Dermis microvascular lymphatic vessel endothelial cell (primary cell): ENCODE measurements at places on chromosomes 6 and 20. TPM values are rescaled to one million over a fixed set of nuclear protein-coding genes. Genes with fewer than 3 reads are reported as not detected.

- DNase-seq = no peak
Measured at GRCh38 chr6:104858642-104859041, 1.1 kb downstream of the HACE1 start.

GRCh38 chr6:412146-412886, 20.8 kb downstream of the IRF4 start:
- no peak for DNase-seq

DNA sequence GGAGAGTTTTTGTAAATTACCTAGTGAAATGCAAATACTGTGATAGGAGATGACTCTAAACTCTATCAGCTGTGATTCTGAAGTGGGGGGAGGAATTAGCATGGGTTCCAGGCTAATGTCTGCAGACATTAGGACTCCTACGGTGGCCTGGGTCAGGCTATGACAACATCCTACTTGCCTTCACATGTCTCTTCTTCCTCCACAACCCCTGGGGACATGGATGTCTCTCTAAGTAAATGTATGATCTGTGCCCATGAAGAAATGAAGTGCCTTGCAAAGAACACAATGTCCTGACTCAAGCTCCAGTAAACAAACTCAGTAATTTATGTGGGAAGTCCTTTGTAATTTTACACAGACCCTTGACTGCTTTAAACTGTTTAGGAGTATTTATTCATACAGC, 165.8 kb upstream of the EEF1E1 start:
- no peak for DNase-seq

DNA sequence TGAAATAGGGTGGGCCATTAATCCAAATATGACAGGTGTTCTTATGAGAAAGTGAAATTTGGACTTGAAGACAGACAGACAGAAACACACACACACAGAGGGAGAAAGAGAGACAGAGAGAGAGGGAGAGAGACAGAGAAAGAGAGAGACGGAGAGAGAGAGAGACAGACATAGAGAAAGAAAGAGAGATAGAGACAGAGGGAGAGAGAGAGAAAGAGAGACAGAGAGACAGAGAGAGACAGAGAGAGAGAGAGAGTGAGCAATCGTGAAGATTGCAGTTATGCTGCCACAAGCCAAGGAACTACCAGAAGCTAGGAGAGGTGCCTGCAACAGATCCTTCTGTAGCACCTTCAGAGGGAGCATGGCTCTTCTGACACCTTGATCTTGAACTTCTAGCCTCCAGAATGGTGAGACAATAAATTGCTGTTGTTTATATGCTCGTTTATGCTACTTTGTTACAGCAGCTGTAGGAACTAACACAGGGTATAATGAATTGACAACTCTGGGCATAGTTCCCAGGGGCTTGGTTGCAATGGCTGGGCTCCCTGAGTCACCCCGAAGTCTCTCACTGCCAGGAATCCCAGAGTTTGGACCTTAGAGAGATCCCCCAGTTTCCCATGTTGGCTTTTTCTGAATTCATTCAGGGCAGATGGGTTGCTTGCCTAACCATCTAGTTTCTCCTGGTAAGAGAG, 44.7 kb upstream of the ECI2 start:
- no peak for DNase-seq

DNA sequence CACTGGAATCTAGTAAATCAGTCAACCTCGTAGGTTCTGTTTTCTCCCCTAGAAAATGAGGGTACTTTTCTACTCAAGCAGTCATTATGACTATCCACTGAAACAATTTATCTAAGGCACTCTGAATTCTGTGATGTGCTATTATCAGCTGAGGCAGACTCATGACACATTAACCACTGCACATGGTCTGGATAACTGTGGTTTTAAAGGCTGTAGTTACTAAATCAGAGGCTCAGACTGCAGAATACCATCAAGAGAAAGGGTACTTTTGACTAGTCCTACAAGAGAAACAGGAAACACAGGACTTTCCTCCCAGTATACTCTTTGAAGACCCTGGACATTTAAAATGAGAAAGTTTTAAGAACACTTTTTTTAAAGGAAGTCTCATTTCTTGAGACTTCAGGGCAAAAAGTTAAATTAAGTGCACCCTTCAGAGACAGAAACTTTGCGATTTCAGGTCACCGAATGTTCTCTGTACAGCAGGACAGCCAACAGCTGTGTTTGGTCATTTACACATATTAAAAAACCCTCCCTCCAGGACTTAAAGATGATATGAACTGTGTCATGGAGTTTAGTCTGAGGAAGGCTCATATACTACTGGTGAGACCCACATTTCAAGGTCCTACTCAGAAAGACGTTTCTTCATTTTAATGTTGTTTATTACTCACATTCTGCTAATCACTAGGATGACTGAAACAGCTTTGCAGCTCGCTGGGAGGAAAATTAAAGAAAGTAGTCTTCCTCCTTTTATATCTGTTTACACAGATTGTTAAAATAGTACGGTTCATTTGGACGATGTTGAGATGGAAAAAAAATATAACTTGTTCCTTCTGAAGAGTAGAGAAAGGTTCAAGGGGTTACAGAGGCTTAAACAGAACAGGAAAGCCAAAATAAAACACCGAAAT, 19.9 kb downstream of the ATXN1 start:
- no peak for DNase-seq

DNA sequence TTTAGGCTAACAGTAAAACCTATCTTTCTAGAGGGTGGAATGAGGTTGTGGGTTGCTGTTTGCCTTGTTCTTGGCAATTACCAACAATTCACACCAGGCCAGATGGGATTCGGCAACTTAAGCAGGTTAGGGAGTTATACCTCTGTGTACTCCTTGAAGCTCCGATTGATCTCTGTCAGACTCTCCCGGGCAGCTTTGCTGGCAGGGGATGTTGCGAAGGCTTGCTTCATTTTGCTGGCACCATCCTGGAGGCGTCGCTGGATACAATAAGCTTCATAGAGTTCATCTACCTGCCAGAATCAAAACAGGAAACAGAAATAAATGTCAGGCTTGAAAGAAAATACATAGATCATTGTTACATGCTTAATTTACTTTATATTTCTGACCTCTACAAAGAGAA, 66.4 kb upstream of the ARMH2 start:
- DNase-seq = no peak

DNA sequence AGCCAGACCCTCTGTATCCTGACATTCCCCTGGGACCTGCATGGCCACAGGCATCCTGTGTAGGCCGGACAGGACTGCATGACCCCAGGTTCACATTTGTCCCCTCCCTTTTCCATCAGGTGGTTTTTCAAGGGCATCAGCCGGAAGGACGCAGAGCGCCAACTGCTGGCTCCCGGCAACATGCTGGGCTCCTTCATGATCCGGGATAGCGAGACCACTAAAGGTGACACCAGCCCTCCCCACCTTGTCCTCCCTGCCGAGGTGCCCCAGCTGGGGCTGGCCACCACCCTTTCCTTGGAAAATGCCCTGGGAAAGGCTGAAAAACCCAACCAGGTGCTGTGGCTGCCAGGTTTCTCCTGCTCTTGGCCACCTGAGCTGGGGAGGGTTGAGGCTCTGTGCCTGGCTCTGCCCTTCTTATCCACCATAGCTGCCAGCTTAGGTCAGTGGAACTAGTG, 27.6 kb downstream of the HCK start:
- DNase-seq = no peak

DNA sequence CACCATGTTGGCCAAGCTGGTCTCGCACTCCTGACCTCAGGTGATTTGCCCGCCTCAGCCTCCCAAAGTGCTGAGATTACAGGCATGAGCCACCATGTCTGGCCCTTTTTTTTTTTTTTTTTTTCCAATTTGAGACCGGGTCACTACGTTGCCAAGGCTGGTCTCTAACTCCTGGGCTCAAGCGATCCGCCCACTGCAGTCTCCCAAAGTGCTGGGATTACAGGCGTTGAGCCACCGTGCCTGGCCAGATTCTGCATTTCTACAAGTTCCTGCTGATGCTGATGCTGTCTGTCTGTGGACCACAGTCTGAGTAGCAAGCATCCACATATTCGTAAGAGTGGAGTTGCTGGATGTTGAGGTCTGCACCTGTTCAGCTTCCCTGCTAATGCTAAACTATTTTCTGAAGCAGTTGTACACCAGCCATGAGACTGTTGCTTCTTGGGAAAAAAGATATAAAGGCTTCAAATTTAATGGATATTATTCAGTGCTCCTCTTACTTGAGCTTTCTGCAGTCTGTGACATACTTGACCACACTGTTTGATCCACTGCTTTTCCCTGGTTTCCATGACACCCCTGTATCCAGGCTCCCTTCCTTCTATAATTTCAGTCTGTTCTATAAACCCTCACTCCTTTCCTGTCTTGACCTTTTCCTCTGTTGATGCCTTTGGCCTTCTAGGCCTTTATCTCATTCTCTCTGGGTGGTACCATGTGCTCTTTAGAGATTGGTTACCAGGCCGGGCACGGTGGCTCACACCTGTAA, 10.1 kb upstream of the ZBTB12 start:
- DNase-seq = no peak

GRCh38 chr6:157996918-157997702, 15.4 kb downstream of the SYNJ2 start:
- DNase-seq = no peak

GRCh38 chr20:62425281-62426058, 1.9 kb downstream of the RBBP8NL start:
- no peak for DNase-seq

DNA sequence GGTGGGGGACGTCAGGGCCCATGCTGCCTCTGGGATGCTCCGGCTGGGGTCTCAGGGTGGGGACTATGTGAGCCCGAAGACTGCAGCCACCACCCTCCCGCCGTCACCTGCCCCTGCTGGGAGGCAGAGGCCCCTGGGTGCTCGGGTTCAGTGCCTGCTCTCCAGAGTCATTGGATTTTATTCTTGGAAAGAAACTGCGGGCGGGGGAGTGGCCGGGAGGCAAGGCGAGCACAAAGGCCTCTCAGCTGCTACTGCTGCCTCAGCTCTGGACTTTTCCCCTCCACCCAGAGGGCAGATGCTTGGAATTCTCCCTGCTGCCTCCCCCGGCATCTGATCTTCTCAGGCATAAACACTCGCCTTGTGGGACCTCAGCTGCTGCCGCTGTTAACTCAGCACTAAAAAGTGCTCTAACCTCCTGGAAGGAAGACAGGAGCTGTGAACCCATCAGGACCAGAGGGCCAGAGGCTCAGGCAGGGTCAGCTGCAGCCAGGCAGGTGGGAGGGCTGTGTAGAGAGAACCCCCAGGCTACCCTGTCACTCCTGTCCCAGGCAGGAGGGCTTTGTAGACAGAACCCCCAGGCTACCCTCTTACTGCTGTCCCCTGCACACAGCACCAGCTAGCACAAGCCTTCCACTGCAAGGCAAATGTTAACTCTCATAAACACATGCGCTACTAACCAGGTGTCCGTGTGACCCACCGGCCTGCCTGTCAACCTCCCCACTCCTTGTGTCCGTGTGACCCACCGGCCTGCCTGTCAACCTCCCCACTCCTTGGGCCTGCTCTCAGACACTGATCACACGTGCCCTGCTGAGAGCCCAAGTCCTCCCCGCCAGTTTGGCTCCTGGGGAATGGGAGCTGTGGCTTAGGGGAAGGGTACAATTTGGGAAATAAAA, 9.4 kb upstream of the FRMD1 start:
- DNase-seq = no peak

DNA sequence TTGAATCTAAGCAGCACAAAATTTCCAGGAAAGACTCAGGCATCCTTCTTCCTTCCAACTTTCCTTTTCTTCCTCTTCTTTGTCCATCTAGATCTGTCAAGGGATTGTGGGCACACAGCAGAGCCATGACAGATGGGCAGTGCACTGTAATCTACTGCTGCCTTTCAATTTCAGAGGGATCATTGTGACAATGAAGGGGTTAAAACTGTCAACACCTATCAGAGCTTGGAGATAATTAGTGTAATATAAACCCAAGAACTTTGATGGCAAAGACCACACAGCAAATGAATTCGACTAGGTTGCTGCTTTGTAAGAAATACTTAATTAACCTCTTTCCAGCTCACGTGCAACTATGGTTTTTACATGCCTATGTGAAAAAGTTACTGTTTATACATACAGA, 55.0 kb downstream of the SAMD5 start:
- DNase-seq = no peak

DNA sequence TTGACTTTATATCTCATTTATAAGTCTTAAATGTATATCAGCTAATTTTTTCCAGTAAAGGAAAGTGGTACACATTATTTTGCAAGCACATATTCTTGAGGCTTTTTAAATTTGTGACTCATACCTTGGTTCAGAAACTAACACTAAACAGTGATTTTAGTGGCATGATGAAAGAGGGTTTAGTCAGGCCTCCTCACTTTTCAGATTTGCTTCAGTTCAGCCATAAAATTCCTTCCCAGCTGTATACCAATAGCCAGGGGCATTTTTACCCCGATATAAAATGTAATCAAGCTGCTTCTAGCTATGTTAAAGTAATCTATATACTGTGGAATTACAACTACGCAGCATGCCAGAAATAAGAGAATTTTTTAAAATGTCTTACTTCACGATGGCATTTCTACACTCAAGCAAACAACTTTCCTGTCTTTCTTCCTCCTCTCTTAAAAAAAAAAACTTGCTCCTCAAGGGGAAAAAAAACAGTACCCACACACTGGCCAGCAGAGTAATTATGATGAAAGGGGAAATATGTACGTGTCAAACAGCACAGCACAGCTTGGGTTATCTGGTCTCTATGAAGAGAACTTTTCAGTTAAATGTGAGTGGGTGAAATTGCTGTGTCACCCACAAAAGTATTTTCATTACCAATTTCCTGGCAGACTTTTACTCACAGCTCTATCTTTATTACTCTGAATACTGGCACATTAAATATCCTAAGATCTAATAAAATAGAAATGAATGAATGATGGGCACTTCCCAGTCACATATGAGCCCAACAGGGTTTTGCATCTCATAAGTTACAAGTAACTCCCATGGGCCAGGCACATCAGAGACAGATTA, 244.8 kb upstream of the TENT5A start:
- no peak for DNase-seq

- DNase-seq = no peak
Measured at GRCh38 chr6:19833947-19834346, 3.2 kb upstream of the ID4 start.

DNA sequence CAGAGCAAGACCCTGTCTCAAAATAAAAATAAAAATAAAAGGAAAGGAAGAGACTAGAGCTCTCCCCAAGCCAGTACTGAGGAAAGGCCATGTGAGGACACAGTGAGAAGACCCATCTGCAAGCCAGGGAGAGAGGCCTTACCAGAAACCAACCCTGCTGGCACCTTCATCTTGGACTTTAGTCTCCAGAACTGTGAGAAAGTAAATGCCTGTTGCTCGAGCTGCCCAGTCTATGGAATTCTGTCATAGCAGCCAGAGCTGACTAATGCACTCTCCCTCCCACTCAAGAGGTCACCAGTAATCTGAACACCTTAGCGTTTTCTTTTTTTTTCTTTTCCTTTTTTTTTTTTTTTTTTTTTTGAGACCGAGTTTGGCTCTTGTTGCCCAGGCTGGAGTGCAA, 7.3 kb upstream of the PRPH2 start:
- DNase-seq = no peak

The ZNF311 gene
- total RNA-seq = under 0.01 and 0.13 TPM in 2 replicates

The SIGLEC1 gene
- total RNA-seq = not detected in 2 replicates

The SLC35B3 gene
- 13.1 and 15.2 TPM in 2 replicates for total RNA-seq

The MROH8 gene
- total RNA-seq = 0.64 and 1.6 TPM in 2 replicates

The POM121L2 gene
- not detected in 2 replicates for total RNA-seq

The APOBEC2 gene
- total RNA-seq = not detected in 2 replicates

The PRPF6 gene
- 40.6 and 49.0 TPM in 2 replicates for total RNA-seq
